Stimulated activated CD8-positive, alpha-beta memory T cell treated with anti-CD3 and anti-CD28 coated beads, Interleukin-2, amount 100 ng/mL, for 1 hour (primary cell): ENCODE measurements at places on chromosomes 7 and 10.
A peak's percentile ranks its signal among the peaks of the same experiment; 100 is the strongest.

DNA sequence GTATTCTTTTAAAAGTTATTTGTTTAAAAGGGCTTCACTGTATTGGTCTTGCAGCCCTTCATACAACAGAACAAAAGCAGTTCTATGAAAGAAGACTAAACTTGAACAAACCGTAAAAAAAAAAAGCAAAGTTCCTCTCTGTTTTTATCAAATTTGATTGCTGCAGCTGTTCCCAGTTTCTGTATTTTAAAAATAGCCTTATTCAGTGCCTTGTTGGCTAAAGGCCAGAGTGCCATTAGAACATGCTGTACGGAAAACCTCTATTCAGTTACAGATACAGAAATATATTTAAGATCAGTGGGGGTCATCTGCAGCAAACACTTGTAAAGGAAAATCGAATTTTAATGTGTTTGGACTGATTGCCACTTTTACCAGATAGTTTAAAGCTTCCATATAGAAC is 207.8 kb upstream of the ETV1 start:
- no peak for DNase-seq

GRCh38 chr10:14995964-14996565 is 36.9 kb downstream of the MEIG1 start:
- DNase-seq, result no peak

GRCh38 chr7:91826377-91826776 is 54.1 kb downstream of the MTERF1 start:
- DNase-seq, result no peak

- DNase-seq, result no peak
Observed at GRCh38 chr10:89074120-89074519, 83.5 kb downstream of the FAS start.

GRCh38 chr7:94440451-94441039 is 45.9 kb downstream of the COL1A2 start:
- DNase-seq, result no peak

GRCh38 chr10:132926070-132926469 is 16.3 kb downstream of the CFAP46 start:
- DNase-seq, result no peak

DNA sequence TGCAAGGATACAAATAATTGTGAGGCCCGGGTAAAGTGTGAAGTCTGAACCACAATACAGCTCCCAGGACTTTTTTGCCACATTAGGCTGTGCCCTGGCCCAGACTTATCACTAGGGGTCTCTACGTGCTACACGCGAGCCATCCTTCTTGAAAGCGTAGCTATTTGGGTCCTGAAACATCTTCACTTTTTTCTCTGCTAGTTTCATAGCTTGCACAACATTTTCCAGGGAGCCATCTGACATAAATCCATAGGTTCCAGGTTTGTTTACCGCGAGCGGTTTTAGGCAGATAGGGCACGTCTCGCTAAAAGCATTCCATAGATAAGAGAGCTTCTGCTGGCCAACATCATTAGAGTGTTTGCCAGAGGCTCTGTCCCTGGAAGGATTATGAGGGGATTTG is 226.5 kb downstream of the RPS24 start:
- no peak for DNase-seq

DNA sequence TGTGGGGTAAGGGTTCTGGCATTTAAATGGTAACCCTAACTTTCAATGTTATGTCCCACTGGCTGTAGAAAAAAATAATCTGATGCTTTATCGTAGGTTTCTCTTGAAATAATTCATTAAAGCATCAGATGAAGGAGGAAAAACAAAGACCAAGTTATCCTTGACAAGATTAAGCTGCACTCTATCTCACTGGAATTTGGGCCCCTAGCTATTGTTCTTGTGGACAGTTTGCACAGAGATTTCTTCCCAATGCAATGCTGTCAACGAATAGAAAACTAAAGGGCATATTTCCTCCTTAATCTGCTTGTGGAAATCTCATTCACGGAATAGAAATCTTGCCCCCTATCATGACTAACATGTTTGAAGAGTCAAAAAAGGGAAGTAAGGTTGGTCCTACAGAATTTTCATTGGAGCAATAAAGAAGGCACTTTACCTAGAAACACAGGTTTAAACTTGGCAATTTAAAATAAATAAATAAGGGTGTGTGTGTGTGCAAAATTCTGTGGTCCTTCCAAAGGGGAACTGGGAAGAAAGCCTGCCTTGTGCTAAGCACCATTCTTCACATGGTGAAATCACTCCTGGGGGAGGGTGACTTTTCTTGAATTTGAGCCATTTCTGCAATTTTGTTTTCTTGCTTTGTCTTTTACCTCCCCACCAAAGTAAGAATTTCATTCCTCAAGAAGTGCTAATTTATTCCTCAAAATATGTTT is 242.8 kb downstream of the GLI3 start:
- DNase-seq, result no peak

DNA sequence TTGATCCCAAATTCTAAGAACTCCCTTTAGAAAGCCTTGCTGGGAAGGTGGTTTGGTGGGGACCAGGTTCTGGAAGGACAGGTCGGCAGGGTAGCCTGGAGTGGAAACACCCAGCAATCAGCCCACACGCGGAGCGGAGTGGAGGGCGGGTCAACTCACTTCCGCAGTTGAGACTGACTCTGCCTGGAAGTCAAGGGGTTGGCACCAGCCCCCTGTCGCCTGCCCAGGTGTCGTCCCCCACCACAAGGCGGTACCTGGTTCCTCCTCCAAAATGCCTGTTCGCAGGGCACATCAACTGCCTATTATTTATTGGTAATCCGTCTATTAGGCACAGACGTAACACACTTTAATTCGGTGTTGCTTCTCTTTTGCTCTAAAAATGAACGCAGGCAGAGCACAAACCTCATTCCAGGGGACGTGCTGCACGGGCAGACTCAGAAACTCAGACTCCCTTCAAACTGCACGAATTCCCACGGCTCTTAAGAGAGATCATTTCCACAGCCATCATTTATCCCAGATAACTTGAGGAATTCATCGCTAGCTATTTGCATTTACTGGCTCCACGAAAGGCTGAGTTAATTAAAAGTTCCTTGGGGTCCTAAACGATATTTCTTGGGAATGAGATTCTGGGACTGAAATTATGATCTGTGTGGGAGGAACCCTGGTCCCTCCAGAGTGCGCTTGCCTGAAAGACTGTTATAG is 248.2 kb upstream of the PPP2R2D start:
- no peak for DNase-seq

GRCh38 chr10:64630534-64630933 is 1109.3 kb downstream of the REEP3 start:
- no peak for DNase-seq

- DNase-seq, result no peak
Observed at GRCh38 chr10:3775696-3776551, 9.1 kb downstream of the KLF6 start.

- no peak for DNase-seq
Observed at GRCh38 chr7:53904355-53904754, 637.8 kb upstream of the VSTM2A start.

- no peak for DNase-seq
Observed at GRCh38 chr10:34437906-34438305, 377.2 kb downstream of the PARD3 start.

DNA sequence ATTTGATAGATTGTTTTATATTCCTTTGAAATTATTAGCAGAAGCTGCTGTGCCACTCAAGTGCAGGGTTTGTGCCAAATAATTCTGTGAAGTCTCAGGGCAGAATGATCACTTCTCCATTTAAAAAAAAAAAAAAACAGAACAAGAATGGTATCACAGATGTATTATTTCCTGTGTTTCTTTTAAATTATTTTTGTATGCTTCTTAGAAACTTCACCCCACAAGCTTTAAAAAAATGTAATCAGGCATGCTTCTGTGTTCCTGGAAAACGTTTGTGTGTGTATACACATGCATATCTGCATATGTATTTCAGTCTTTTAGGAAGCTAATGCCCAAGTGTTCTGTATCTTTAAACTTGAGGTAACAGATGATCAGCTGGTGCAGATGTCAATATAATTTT is 6.3 kb upstream of the CD36 start:
- DNase-seq, result no peak

DNA sequence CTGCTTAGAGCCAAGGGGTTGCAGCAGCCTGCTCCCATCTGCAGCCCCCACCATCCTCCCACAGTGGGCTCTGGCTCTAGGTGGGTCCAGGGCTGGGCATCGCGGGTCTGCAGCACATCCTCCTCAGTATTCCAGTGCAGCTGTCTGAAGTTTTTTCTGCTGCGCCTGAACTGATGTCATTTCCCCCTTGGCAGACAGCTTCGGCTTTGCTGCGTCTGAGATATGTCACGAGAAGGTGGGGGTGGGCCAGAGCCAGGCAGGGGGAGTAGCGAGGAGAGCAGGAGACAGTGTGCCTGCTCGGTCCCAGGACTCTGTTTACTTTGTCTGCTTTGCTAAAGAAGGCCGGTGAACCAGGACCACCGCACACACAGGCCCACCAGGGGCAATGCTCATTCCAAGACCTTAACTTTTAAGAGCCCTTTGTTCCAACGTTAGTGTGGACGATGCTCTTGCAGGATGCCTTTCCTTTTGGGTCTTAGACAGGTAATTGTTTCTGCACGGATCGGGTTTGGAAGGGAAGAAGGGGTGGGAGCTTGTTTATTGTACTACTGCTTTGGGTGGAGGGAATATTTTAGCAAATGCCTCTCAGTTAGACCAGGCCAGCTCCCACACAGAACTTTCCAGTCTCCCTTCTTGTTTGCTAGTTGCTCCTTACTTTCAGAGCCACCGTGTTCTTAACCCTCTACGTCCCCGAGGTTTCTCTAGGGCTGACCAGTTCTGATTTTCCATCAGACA is 32.4 kb downstream of the WBP1L start:
- DNase-seq, result no peak

DNA sequence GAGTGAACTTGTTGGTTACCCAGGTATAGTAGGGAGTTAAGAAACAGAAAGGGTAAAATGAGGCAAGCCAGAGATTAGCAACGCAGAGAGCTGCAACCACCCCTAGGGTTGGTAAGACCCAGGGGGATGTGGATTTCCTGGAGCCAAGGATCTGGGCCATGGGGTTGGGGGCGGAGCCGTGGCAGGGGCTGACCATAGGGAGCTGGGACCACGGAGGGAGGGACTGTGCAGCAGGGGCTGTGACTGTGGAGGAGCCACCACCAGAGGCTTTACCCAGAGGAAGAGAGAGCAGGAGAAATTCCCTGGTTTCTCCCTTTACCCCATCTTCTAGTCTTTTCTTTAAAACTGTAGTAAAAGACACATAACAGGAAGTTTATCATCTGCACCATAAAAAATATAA is 58.6 kb upstream of the BAIAP2L1 start:
- DNase-seq, result no peak

GRCh38 chr7:115782696-115783490 is 247.7 kb downstream of the TFEC start:
- DNase-seq, result no peak

DNA sequence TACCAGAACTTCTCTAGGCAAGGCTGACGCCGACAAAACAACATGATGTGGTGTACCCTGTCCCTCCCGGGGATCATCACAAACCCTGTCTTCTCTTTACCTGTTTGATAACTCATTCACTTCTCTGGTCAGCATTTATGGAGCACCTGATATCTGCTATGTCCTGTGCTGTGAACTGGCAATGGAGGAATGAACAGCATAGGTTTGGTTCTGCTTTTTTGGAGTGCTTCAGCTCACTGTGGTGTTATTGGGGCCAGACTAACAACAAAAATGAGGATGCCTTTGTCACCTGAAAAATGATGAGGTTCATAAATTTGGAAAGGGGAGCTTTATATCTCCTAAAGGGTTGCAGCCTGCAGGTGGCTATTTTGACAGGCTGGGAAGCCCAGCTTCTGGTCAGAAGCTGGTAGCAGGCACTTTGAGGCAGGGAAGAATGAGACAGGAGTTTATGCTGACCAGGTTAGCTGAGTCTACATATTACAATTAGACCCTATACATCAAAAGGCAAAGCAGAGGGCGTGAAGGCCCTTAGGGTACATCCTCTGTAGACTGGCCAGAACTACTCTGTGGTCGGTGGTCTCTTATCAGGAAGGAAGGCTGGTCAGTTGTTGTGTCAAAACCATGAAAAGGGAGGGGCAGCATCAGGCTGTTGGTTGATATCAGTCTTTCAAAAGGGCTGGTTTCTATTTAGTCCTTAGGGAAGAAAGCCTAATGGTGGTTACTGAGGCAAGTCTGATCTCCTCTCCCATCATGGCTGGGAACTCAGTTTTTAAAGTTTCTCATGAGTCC is 42.3 kb downstream of the SH2D4B start:
- DNase-seq, result no peak

GRCh38 chr10:96565774-96566173 is 21.0 kb downstream of the TM9SF3 start:
- no peak for DNase-seq

DNA sequence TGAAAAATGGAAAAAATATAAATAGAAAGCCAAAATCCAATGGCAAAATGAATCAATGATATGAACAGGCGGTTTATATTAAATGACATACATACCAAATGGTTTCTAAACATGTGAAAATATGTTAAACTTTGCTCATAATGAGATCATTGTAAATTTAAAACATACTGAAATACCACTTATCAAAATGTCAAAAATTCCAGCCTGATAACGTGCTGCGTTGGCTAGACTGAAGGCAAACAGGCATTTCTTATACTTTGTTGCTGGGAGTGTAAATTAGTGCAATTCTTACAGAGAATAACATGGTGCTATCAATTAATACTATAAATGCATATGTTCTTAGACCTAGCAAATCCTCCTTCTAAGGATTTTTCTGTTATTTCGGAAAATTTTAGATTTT is 225.8 kb upstream of the FAM3C start:
- DNase-seq, result no peak

DNA sequence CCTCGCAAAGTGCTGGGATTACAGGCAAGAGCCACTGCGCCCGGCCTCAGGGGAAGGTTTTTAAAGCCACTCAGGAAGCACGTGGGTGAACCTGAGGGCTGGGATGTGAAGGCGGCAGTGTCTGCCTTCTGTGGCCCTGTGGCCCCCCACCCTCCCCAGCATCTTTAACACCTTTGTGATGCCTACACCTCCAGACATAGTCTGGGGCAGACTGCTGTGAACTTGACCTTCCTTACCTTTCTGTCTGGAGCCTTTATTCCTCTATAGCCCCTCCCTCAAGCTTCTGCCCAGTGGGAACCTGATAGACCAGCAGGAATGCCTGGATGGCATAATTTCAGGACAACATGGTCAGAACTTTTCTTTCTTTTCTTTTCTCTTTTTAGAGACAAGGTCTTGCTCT is 550.2 kb downstream of the GALNT17 start:
- DNase-seq, result no peak

DNA sequence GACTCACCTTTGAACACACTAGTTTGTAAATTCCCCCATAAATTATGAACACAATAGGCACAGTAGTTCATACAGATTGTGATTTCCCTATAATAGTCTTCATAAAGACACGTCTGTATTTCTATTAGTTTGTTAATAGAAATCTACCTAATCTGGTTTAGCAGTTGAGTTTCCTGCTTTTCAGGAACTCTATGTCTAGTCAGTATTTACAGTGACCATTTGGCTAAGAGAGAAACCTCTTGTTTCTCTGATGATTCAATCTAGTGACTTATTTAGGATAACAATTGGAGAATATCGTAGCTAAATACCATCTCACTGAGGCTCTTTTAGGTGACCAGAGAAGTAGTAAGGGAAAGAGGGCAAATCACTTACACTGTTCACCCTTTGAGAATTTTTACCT is 5.9 kb upstream of the HERPUD2 start:
- DNase-seq, result no peak

- DNase-seq, result peak; percentile 60
Observed at GRCh38 chr7:74401137-74401859, 52.4 kb upstream of the GTF2IRD1 start.
